ENCODE measurements at places on chromosomes 12 and 14.

- DNase-seq: no peak
These were observed 360.9 kb downstream of the RPL10L start for GRCh38 chr14:46290706-46291105.

DNA sequence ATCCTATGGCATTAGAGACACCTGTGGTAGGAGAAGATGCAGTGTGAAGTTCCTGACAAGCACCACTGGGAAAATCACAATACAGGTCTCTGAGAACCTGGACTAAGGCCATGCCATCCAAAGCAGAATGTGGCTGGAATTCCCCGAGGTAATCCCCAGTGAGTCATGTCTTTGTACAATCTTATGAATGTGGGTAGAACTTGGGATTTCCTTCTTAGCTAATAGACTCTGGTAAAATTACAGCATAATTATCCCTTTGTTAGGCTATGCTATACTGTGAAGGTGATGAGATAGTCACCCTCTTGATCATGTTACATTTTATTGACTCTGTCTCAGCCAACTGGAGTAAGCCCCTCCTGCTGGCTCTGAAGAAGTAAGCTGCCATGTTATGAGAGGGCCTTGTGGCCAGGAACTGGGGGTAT, 224.3 kb upstream of the DCN start:
- DNase-seq: no peak

DNA sequence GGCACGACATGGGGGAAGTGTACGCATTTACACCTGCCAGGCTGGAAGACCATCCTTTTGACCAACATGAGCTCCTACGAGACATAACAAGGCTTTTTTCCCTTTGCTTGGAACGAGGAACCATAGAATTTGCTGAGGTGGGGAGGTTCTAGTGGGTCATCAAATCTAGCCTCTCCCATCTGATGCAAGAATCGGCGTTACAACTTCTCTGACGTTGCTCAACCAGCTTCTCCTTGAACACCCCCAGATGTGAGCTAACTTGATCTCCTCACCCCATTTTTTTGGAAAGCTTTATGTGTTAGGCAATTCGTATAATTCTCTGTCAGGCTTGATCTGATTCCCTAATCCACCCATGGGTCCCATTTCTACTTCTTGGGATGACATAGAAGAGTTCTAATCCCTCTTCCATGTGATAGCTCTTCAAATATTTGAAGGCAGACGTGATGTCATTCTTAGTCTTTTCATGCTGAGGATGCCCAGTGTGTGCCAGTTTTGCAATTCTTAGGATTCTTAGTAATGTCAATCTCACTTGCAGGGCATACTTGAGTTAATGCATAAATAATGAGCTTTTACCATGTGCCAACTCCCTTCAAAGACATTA, 163.6 kb upstream of the PARP11 start:
- no peak for DNase-seq

GRCh38 chr12:113826805-113827538, 139.2 kb downstream of the RBM19 start:
- DNase-seq: no peak

GRCh38 chr12:53699678-53700025, 23.8 kb upstream of the ATP5MC2 start:
- DNase-seq: no peak

GRCh38 chr12:104588921-104589590, 132.3 kb downstream of the CHST11 start:
- no peak for DNase-seq

DNA sequence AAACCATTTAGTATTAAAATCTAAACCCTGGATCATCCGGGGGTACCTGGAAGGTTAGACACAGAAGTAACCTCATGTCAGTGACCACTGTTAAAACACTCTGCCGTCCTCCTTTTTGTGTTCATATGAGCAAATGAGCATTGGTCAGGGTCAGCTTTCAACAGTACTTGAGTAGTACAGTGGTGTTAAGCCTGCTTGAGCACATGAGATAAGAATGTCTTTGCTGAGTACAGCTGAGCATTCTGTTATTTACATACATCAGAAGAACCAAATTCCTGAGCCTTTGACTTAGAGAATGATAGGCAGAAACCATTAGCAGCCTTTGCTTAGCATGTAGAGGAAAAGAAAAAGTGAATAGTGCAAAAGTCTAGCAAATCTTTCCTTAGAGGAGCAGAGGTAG, 38.6 kb upstream of the LRTM2 start:
- no peak for DNase-seq

DNA sequence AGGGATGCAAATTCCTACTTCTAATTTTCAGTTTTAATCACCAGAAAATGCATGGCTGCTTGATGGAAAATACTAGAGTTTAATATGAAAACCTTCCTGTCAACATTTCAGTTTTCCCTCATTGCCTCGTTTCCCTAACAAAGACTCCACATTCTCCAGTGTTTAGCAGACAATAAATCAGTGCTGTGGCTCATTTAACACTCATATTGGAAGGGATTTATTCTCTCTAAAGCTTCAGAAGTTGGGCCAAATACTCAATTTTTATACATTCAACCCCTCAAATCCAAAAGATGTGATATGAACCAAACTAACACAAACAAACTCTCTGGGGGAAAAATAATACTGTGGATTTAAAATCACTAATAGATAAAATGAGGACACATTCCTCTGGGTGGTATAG, 482.5 kb downstream of the FLRT2 start:
- DNase-seq: no peak

DNA sequence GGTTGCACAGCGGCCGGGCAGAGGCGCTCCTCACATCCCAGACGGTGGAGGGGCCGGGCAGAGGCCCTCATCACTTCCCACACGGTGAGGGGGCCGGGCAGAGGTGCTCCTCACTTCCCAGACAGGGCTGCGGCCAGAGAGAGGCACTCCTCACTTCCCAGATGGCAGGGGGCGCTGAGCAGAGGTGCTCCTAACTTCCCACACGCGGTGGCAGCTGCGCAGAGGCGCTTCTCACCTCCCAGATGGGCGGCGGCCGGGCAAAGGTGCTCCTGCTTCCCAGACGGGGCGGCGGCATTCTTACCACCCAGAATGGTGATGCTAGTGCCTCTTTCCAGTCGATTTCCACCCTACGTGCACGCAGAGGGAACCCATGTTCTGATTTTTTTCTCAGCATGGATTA, 304.4 kb downstream of the RGS6 start:
- no peak for DNase-seq

GRCh38 chr12:91144053-91144452, 32.8 kb upstream of the LUM start:
- no peak for DNase-seq

GRCh38 chr12:101200824-101201223, 9.2 kb downstream of the SLC5A8 start:
- DNase-seq: no peak

DNA sequence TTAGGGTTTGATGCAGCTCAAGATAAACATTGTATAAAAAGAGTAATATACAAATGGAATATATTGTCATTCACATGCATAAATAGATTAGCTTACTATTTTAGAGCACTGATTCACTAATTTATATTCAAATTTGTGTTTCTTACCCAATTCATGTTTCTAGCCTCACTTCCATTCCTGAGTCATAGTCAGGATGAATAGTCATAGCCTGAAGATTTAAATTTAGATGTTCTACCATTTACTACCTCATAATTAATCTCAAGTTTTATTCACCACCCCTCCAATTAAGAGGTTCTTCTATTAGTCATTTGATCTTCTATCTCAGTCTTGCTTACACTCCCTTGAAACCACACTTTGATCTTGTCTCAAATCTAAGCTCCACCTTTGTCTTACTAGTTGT, 38.7 kb downstream of the ANO4 start:
- DNase-seq: no peak

DNA sequence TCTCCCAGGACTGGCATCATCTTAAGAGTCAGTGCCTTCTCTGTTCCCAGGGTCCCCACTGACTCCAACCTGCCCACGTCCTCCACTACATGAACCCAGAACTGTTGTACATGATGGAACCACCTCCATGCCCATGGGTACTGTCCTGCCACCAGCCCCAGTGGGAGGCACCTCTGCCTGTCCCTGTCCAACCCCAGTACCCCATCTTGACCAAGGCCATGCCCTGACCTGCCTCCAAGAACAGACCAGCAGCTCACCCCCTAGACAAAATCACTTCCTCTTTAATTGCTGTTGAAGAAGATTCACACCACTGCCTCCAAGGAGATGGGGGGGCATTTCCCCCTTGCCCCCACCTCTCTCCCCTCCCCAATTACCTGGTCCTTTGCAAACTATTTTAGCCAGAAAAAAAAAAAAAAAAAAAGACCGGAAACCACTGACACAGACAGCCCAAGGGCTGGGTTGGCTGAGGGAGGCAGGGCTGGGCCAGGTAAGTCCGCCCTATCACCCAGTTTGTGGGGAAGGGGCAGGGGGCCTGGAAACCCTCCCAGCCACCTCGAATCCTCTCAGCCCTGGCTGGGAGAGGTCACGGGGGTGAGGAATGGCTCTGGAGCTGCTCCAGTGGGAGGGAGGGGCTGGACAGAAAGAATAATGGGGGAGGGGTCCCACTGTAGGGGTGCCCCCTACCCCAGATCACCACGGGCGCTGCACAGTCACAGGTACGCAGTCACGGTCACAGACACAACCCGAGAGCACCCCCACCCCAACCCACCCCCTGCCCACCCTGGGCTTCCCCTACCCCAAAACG, 13.4 kb downstream of the AGAP2 start:
- DNase-seq: no peak

DNA sequence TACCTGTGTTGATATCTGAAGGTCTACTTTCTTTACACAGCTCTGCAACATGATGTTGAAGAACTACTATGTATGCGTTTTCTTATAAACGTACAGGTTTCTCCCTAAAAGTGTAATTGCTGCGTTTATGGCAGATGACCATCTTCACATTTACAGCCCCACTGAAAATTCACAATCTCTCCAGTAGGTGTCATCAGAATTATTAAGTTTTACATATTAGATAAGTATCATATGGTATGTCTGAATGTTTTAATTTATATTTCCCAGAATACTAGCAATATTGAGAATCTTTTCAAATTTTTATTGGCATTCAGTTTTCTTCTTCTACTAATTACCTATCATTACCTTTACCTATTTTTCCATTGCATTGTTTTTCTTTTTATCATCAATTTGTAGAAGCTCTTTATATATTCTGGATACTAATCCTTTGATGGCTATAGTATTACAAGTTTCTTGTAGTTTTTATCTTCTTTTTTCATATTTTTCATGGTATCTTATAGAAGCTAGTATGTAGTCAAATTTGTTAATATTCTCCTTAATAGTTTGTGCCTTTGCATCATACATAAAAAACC, 123.5 kb downstream of the CAPZA3 start:
- no peak for DNase-seq

DNA sequence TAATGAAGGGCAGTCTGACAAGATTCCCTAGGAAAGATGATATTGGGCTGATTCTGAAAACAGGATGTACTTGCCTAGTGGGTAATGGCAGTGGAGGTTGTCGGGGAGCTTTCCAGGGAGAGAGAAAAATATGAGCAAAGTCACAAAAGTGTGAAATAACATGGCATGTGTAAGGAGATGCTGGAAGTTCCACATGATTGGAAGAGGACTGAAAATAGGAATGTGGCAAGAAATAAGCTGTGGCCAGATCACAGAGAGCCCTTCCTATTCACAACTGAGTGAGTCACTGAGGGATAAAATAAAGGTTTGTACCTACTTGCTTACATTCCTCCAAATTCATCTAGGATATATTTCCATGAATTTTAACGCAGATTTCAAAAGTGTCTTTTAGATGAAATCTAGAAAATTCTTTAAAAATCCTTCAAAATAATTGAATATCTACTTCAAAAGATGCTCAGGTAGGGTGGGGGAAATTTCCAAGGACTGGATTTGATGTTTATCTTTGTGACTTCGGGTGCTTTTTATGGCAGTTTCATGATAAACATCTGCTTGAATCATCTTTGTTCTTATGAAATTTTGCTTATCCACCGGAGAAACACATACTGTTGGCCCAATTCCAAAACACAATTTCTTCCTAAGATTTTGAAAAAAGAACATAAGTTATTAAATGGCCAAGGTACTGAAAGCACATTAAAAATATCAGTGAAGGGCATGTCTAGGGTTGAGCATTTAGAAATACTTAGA, 36.3 kb upstream of the SLC2A13 start:
- no peak for DNase-seq

DNA sequence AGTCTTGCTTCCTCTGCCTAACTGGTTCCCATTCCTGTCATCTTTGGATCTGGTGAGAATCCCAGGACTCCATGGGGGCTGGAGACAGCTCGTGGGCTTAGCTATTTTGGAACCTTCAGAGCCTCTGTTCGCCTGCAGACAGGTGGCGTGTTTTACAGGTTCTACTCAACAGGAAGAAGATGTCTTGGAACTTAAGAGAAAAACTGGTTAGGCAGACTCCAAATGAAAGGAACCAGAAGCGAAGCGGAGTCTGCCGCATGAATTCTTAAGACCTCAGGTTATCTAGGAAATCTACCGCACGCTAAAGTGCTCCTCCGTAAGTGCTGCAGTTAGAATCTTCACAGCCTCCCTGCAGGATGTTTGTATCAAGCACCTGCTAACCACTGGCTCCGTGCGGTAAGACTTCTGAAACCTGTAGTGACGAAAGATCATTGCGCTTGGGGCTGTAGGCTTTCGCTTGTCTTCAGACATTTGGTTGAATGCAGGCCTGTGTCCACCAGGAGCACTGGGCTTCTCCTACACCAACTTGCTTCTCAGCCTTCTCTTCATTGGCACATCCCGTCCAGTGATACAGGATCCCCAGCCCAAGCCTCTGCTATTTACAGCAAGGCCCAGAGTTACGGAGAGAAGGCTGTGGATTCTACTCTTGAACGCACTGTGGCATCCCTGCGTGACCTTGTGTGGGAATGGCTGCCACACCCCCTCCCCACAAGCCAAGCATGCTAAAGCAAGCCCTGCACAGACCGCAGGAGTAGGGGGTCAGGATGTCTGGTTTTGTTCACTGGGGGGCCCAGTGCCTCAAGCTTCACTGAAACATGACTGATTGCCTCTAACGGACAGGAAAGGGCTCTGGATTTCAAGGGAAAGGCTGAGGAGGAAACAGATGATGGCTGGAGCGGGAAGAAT, 35.0 kb downstream of the ACADS start:
- DNase-seq: no peak

DNA sequence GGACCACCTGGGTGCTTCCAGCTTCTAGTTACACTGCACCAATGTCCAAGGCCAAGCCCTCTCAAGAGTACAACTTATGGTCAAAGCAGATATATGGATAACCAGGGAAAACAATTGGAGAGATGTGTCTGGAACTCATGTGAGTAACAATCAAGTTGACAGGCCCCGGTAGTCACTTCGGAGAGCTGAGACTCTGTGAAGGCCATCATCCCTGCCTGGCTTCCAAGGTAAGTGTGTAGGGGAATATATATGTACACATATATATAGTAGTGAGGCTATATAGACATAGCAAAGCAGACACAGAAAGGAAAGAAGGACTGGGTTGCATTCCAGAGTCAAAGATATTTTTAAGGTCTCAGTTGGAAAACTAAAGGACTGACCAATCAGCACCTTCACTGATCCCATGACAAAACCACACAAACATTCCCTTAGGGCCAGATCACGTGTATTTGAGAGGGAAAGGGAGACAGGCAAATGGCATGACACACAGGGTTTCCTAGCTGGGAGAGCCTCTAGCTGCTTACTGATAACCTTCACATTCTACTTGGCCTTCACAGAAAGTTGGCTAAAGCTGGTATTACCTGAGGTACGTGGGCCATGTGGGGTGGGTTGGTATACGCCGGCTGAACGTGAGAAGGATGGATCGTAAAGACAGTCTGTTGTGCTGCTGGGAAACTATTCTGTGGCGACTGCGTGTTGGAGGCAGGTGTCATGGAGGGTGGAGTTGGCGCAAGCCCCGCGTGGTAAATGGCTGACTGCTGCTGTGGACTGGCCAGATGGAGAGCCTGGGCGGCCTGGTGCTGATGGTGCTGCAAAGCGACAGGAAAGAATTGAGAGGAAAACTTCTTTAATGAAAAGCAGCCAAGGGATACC, 50.0 kb downstream of the SH2B3 start:
- DNase-seq: no peak
